Retina (tissue), 1 donor: ENCODE measurements at places on chromosomes 12 and 14.

- no peak for DNase-seq
These were observed 657 bp downstream of the METAP2 start for GRCh38 chr12:95474660-95474958.

DNA sequence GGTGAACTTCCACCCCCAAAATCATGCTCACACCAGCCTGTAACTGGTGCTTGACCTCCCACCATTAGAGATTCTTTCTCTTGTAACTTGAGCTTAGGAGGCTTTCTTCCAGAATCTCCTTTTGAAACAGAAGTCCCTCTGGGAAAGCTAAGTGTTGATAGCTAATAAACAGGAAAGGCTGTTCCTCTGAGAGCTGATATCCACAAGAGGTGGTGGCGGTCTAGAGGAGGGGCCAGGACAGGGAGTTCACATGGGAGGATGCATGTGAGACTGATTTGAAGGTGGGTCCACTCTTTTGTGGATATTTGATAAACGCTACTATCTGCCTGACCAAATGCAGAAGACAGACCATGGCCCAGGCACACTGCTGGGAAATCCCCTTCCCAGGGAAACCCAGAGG lies 10.2 kb upstream of the PRMT8 start:
- DNase-seq: no peak

- no peak for DNase-seq
These were observed 41.4 kb upstream of the EPS8 start for GRCh38 chr12:15830538-15830937.

GRCh38 chr12:132719954-132720324 lies 9.3 kb downstream of the PGAM5 start:
- DNase-seq: no peak

DNA sequence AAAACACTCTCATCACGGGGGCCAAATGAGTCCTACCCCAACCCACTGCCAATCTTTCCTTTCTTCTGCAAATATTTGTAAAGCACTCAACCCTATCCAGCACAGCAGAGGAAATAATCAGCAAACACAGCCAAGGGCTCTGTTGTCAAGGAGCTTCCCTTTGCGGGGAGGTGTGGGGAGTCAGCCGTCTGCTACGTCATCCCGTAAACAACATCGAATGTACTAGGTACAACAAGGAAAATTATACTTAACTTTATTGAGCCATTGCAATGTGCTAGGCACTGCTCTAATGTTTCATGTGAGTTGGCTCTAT lies 22.8 kb downstream of the TMEM63C start:
- DNase-seq: no peak

GRCh38 chr12:51907083-51907855 lies at the start of gene ACVRL1:
ACVRL1 (plus strand) TSS chr12:51907504; CDS start chr12:51912475, 4,971 bp downstream.
- DNase-seq: no peak

- no peak for DNase-seq
These were observed 3.4 kb downstream of the JAG2 start for GRCh38 chr14:105165134-105165704.
